ENCODE measurements at places on chromosomes 6 and 20. TPM values are rescaled to one million over a fixed set of nuclear protein-coding genes. Genes with fewer than 3 reads are reported as not detected.

GRCh38 chr6:155196911-155197310 lies 66.9 kb upstream of the CLDN20 start:
- no peak for DNase-seq

DNA sequence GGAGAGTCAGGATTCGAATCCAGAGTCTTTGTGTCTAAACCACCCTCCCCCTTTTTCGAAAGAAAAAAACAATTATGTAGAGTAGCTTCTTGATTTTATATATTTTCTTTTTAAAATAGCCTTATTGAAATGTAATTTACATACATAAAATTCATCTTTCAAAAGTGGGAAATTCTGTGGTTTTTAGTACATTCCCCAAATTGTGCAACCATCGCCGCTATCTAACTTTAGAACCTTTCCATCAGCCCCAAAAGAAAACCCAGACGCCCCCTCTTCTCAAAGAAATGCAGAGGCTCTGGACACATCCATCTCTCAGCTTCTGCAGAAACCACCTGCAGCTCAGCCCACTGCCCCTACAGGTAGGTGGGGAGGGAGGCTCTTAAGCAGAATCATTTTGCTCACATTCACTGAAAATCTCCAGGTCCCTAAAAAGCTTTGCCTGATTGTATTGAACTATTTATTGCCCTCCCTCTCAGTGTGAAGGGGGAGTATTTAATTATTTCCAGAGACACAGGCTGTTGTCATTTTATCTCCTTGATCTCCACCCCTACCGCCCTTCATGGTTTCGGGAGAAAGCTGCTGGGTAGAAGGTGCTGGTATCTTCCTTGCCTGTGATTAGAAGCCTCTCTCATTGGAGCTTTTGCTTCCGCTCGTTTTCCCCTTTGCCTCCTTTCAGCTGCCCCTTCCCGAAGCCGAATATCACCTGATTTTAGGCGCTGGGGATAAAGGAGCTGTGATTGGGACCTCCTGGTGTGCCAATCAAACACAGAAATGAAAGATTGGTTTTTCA lies 68.7 kb upstream of the KCNG1 start:
- DNase-seq = no peak

DNA sequence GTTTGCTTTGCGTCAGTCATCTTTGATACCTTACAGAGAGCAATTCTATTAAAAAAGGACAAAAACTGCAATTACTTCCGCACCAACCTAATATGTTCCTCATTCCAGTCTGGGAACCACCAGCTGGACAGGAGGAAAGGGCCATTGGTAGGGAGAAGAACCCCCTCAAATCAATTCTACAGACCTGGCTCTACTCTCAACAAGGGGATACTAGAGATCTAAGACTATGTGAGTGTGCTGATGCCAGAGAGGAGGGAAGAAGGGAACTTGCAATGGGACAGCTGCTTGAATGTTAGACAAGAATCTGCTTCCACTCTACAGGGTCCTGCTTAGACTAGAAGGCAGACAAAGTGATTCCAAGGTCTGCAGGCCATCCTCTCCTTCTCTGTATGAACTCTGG lies 13.3 kb downstream of the MRPS18A start:
- no peak for DNase-seq

DNA sequence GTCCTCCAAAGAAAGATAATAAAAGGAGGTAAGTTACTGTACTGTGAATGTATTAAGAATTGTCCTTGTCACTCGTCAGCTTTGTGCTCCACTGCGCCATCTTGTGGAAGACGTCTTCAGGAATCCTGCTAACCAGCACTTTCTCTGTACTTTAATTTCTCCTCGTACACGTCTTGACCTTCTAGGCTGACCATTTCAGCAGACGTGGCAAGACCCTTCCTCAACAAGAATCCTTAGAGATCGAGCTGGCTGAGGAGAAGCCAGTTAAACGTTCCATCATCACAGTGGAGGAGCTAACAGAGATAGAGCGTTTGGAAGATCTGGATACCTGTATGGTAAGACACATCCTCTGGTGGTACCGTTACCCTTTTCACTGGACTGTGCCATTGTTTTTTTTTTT lies 95.5 kb upstream of the SCGN start:
- DNase-seq = peak; percentile 84

- no peak for DNase-seq
Measured at GRCh38 chr6:130936933-130937332, 109.7 kb downstream of the SMLR1 start.

DNA sequence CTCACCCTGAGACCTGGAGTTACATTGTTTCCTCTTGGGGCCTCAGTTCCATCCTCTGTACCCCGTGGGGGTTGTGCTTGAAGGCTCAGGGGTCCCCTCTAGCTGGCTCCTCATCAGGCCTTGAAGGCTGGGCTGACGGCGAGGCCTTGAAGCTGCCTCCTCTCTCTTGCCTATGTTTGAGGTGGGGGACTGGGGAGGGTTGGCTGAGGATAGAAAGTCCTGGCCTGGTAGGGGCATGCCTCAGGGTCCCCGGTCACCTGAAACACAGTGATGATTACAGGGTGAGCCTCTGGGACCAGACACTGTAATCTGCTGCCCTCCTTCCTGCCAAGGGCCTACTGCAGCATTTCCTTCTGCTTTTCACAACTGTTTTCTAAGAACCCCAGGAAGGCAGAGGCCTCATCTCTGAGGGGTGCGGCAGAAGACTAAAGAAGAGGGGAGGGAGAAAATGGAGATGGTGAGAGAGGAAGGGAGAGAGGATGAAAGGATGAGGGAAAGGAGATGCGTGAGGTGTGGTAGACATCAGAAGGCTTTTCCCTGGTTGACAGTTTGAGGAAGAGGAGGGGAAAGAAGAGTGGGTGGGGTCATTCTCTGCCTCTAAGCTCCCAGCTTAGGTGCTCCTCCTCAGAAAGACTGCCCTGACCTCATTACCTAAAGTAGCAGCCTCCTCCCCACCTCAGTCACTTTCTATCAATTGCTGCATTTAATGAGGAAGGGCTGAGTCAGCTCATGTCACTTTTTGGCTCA lies 29.7 kb downstream of the VEGFA start:
- no peak for DNase-seq

- no peak for DNase-seq
Measured at GRCh38 chr6:68054756-68055155, 580.3 kb upstream of the ADGRB3 start.

DNA sequence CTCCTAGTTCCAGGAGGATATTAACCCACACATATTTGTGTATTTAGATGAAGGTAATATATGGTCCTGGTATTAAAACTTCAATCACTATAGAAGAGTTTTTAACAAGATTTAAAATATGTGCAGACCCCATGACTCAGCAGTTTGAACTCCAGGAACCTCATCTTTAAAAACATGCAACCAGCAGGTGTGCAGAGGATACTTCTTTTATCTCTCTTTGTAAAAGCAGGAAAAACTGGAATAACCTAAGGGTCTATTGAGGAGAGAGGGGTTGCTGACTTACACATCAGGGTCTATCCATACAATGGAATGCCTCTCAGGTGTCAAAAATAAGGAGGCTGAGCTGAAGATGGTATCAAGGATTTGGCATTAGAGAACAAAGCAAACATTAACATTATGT lies 36.9 kb upstream of the TFAP2C start:
- no peak for DNase-seq

DNA sequence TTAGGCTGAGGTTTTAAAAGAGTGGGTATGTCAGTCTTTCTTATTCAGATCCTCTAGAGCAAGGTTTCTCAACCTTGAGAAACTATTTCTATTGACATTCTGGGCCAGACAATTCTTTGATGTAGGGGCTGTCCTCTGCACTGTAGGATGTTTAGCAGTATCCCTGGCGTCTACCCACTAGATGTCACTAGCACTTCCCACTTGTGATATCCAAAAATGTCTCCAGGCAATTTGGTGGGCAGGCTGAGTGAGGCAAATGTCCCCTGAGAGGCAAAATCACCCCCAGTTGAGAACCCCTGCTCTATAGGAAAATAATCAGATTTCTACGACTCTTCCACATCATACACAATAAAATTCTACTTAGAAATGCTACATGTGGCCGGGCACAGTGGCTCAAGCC lies 7.7 kb upstream of the ZKSCAN8 start:
- no peak for DNase-seq

DNA sequence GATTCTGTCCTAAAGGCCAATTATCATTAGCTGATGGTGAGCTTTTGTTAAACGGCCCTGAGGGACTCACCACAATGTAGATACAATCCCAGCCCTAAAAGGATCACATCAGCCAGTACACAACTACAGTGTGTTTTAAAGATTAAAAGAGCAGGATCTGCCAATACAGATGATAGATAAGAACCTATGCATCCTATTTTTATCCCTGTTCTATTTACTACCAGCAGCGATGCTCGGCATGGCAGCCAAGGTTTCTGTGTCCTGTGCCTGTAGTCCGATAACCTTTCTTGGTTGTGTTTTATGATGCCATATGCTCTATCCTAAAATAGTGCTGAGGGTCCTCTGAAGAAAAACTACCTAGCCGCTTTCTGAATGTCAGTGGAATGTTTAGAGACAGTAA lies 289.4 kb downstream of the PHACTR1 start:
- DNase-seq = no peak

DNA sequence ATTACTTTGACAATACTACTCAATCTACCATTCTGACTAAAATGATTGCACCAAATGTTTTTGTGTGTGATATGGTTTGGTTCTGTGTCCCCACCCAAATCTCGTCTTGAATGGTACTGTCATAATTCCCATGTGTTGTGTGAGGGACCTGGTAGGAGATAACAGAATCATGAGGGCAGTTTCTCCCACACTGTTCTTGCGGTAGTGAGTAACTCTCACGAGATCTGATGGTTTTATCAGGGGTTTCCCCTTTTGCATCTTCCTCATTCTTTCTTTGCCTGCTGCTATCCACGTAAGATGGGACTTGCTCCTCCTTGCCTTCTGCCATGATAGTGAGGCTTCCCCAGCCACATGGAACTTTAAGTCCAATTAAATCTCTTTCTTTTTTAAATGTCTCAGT lies 20.8 kb downstream of the SYCP2 start:
- DNase-seq = no peak

GRCh38 chr20:56440346-56441007 lies 27.9 kb upstream of the RTF2 start:
- DNase-seq = peak; percentile 18

DNA sequence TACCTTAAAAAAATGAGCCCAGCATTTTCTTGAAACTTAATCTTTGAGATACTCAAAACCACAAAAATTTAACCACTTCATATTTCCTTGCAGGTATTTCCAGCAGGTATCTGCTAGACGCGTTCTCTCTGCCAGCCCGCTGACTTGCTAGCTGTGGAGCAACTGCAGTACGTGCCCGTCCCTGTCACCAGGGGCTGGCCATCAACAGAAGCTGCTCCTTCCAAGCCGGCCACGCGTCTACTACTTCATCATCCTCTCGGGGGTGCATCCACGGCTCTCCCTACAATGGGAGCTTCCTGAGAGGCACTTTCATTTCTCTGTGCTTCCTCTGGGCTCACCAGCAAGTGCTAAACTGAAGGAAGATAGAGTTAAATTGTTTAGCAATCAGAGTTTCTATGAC lies 132.4 kb downstream of the DTNBP1 start:
- no peak for DNase-seq

GRCh38 chr6:38177882-38178583 lies 358.5 kb downstream of the ZFAND3 start:
- no peak for DNase-seq

DNA sequence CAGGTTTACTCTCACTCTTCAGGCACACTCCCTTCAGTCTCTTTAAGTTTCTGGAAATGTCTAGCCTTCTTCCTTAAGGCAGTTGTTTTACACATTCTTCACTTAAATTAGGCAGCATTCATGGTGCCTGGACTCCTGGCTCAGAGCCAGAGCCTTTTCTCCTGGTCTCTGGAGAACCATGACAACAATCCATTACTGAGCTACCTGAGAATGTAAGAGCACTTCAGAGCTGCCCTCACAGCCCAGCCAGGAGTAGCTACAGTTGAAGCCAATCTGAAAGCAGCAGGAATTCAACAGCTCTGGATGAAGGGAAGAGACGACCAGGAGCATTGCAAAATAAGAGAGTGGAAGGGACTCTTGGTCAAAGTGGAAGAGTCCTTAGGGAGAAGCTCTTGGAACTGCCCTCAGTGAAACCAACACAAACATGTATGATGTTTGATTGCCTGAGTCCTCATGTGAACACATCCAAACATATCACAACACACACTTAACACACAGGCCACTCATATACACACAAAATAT lies 416.8 kb upstream of the SPTLC3 start:
- no peak for DNase-seq

GRCh38 chr20:19213946-19214490 lies 1.6 kb downstream of the SLC24A3 start:
- no peak for DNase-seq

DNA sequence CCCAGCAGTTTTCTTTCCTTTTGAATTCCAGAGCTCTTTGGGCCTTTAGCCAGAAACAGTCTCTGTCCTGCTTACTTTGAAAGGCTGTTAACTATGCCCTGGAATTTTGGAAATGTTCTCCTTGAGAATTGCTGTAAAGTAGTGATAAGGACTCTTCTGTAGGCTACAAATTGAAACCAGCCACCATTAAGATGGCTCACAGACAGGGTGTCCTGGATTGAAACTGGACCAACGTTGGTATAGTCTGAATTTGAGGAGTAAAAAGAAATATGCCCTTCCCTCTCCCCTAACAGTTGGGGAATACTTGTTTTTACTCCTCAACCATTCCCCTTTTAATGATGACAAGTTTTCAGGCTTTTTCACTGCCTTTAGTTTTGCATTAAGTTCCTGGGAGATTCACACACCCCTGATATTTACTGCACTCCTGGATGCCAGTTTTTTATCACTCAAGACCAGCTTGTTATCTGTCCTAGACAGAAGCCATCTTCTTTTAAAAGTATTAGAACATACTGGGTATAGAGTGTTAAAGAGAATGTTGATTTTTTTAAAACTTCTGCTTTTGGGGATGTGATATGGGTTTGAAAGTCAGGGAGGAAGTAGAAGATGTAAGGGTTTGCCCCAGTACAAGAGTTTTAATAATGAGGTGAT lies 21.9 kb downstream of the TOP1 start:
- DNase-seq = no peak

- DNase-seq = no peak
Measured at GRCh38 chr20:62131560-62132320, 9.5 kb downstream of the LSM14B start.

DNA sequence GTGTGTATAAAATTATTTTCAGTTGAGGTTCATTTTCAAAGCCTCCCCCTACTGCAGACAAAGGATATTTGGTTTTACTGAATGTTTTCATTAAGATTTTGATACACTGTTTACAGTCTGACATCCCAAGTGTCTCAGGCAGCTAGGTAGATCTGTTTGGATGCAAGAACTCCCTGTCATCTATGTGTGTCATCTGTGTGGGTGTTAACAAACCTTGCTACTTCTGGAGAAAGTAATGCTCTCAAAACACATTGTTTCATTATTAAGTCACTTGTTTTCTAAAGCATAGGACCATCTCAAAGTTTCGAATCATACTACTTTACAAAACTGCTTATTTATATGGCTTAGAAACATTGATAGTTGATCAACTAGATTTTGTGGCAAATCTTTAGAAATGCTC lies 114.5 kb upstream of the TMEM170B start:
- DNase-seq = no peak

GRCh38 chr6:72588155-72588554 lies 33.7 kb upstream of the KCNQ5 start:
- no peak for DNase-seq

- DNase-seq = no peak
Measured at GRCh38 chr6:43497129-43497396, 13.1 kb downstream of the LRRC73 start.

PPP1R3G gene
- total RNA-seq = 1.2 TPM

PGC gene
- not detected for total RNA-seq

LYRM4 gene
- total RNA-seq = 14.0 TPM

ANKRD66 gene
- total RNA-seq = not detected

SALL4 gene
- total RNA-seq = 0.14 TPM

LY6G5C gene
- total RNA-seq = not detected

DEFB132 gene
- not detected for total RNA-seq

NANP gene
- total RNA-seq = 2.7 TPM

DUSP15 gene
- total RNA-seq = not detected

All from transverse colon (tissue), 4 donors.